ENCODE measurements at places on chromosomes 16 and 17. TPM values are rescaled to one million over a fixed set of nuclear protein-coding genes. Genes with fewer than 3 reads are reported as not detected.
A peak's percentile ranks its signal among the peaks of the same experiment; 100 is the strongest.

DNA sequence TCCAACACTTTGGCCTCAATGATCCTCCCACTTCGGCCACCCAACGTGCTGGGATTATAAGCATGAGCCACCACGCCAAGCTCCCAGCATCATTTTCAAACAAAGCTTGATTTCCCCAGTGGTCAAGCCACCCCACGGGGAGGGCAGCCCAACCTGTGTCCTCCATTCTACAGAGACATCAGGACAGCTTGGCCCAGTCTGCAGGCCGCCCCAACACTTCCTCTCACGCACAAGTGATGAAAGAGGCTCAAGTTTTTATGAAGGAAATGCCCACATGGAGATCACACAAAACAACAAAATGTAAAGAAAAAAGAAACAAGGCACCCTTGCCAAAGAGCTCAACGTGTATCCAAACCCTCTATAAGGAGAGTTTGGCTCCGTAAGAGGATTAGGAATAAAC lies 112.4 kb downstream of the XYLT1 start:
- no peaks in the 10 kb centered on the region for H3K36me3 ChIP-seq
- no peak for DNase-seq
- H3K4me3 ChIP-seq, result no peak overlapping the region
- peak overlapping the region; percentile 11 for H3K27ac ChIP-seq
- H3K27me3 ChIP-seq, result no peaks in the 10 kb centered on the region

DNA sequence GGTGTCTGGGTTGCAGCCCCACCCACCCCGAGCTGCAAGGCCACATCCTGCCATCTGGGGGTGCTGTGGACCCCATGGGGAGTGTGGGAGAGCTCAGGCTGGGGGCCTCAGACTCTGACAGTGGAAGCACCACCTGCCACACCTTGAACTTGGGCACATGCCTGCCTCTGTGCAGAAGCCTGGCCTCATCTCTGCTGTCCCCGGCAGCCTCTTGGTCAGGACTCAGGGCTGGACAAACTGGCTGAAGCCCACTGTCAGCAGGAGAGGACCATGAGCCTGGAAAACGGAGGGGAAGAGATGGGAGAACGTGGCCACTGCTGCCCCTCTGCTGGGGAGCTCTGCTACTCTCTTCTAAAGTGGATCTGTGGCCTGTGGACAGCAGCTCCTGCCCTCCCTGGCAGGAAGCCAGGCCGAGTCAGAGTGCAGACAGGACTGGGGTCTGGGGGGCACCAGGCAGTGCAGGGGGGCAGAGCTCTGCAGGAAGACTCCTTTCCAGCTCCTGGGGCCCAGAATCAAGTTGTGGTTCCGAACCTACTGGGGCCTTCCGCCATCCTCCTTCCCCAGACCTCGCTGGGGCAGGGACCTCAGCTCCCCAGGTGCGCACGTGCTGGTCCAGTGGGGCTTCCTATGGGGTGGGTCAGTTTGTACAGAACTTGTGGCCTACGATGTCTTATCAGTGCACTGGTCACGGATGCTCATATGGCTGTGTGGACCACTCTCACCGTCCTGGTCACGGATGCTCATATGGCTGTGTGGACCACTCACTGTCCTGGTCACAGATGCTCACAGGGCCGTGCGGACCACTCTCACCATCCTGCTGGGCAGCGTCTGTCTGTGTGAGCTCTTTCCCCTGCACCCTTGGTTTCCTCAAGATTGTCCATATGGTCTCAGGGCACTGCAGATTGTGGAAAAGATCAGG lies 207.7 kb downstream of the LAT start:
- no peak for DNase-seq
- no peak overlapping the region for H3K4me3 ChIP-seq
- no peaks in the 10 kb centered on the region for H3K27me3 ChIP-seq
- H3K4me1 ChIP-seq, result no peaks in the 10 kb centered on the region
- no peak overlapping the region for H3K27ac ChIP-seq

GRCh38 chr16:23362460-23363317 lies 60.6 kb downstream of the SCNN1B start:
- no peak overlapping the region for H3K4me3 ChIP-seq
- H3K4me1 ChIP-seq, result peaks cover 21% of the 10 kb centered on the region
- no peaks in the 10 kb centered on the region for H3K27me3 ChIP-seq
- H3K27ac ChIP-seq, result no peak overlapping the region
- no peaks in the 10 kb centered on the region for H3K36me3 ChIP-seq

DNA sequence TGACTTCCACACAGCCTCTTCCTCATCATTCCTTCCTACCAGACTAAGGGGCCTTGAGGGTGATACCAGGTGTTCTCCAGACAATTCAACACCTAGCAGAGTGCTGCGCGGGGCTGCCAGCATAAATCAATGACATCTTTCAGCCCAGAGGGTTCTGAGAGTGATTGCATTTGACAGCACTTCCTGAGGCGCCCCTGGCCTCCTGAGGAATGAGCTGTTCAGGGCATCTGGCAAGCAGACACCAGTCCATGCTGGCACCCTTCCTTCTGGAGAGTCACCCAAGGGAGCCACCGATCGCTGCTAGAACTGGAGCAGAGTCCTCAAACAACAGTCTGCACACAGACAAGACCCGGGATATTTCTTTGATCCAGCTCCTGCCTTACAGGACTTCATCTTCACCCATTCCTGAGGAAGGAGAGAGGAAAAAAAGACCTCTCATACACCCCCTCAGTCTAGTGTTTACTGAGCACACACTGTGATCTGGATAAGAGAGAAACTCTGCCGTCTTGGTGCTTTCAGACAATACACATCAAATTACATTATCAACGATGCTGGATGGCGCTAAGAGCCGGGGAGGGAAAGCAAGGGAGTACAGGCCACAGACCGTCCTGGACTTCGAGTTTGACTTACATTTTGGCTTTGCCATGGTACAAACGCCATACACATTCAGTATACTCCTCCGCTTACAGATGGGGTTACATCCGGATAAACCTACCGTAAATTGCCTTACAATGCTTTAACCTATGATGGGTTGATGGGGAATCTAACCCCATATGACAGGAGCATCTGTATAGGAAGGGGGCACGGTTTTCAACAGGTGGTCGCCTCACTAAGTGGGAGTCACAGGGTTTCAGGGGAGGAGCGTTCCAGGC lies 23.0 kb downstream of the NPTX1 start:
- peak overlapping the region; percentile 73 for H3K4me3 ChIP-seq
- no peaks in the 10 kb centered on the region for H3K27me3 ChIP-seq
- no peaks in the 10 kb centered on the region for H3K36me3 ChIP-seq
- H3K27ac ChIP-seq, result no peak overlapping the region

GRCh38 chr17:31834448-31834847 lies 24.6 kb downstream of the COPRS start:
- H3K4me3 ChIP-seq, result no peak overlapping the region
- H3K36me3 ChIP-seq, result no peaks in the 10 kb centered on the region
- DNase-seq, result no peak
- no peaks in the 10 kb centered on the region for H3K27me3 ChIP-seq
- no peaks in the 10 kb centered on the region for H3K4me1 ChIP-seq

DNA sequence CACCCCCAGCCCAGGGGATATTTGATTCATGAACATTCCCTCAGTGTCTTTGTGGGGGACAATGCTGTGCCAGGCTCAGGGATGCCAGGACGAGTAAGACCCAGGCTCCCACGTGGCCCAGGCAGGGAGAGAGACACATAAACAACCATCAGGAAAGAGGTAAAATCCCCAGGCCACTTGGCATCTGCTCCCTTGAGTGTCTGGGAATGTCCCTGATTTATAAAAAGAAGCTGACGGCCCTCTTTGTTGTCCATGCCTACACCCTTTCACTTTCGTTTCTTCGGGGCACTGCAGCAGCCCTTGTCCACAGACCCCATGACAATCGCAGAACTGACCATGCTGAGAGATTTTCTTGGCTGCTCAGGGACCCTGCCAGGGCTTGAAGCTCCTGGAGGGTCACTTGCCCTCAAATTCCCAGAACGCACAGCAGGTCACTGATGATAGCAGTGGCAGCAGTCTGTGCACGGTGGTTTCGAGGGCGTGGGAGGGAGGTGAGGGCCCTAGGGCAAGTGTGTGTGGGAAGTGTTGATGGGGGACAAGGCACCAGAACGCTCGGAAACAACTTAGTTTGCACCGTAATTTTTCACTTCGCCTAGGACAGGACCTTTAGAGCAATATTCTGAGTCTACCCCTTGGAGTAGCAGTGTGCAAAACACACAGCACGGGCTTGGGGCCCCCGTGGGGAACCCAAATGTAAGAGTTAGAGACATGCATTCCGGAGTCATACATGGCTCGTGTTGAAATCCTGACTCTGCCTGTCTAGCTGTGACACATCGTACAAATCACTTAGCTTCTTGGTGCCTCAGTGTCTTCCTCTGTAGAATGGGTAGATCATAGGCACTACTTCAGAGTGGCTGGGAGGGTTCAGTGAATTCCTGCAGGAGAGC lies 4.7 kb downstream of the NOD2 start:
- DNase-seq, result no peak
- H3K4me1 ChIP-seq, result peaks cover 51% of the 10 kb centered on the region
- H3K4me3 ChIP-seq, result peak overlapping the region; percentile 15
- no peaks in the 10 kb centered on the region for H3K27me3 ChIP-seq
- peaks cover 6% of the 10 kb centered on the region for H3K36me3 ChIP-seq

- H3K27ac ChIP-seq, result no peak overlapping the region
- H3K36me3 ChIP-seq, result no peaks in the 10 kb centered on the region
- DNase-seq, result no peak
- no peak overlapping the region for H3K4me3 ChIP-seq
- peaks cover 12% of the 10 kb centered on the region for H3K4me1 ChIP-seq
Measured at GRCh38 chr16:86862595-86863280, 284.4 kb downstream of the FOXL1 start.

- H3K4me1 ChIP-seq, result no peaks in the 10 kb centered on the region
- no peak overlapping the region for H3K27ac ChIP-seq
- H3K36me3 ChIP-seq, result no peaks in the 10 kb centered on the region
- no peak overlapping the region for H3K4me3 ChIP-seq
Measured at GRCh38 chr17:8894673-8895578, 27.5 kb upstream of the PIK3R6 start.

DNA sequence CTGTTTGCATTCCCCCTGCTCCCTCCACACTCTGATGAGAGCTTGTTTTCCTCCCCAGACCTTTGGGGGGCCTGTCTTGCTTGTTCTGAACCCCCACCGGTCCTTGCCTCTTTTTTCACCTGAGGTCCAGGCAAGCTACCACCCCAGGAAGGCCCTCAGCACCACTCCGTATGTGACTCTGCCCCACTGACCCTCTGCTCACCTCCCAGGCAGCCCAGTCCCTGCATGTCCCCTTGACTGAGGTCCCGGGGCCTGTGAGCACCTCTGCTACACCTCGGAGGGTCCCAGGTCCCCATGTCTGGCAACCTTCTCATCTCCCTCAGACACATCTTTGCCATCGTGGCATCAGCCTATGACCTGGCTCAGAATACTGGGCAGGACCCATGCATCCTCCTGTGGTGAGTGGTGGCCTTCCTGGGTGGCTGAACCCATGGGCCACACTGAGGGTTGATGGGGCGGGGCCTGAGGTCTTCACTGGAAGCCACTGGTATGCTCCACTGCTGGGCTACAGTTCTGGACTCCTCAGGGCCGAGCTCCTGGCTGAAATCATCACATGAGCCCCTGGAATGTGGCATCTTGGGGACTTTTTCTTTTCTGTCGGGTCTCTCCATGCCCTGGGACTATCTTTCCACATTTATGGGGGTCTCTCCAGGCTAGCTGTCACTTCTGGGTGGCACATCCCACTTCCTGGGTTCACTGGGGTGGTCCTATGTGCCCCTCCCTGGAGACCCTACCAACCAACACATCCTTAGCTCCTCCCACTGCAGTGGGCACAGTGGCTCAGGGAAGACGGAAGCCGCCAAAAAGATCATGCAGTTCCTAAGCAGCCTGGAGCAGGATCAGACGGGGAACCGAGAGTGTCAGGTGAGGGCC lies 3.5 kb downstream of the MYO15B start:
- peak overlapping the region; percentile 94 for H3K27ac ChIP-seq
- H3K27me3 ChIP-seq, result no peaks in the 10 kb centered on the region
- no peaks in the 10 kb centered on the region for H3K36me3 ChIP-seq
- DNase-seq, result no peak

DNA sequence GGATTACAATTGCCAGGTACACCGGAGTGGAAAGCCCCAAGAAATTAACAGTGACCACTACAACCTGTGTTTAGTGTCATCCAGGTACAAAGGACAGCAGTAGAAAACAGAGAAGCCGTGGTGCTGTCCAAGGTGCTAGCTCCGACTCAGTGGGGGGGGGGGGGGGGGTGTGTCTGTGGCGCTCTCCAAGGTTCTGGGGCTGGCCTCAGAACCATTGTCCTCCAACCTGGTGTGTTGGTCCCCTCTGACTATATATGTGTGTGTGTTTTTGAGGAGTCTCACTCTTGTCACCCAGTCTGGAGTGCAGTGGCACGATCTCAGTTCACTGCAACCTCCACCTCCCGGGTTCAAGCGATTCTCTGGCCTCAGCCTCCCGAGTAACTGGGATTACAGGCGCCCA lies 5.8 kb upstream of the ZNF23 start:
- peaks cover 4% of the 10 kb centered on the region for H3K4me1 ChIP-seq
- no peaks in the 10 kb centered on the region for H3K27me3 ChIP-seq
- H3K4me3 ChIP-seq, result no peak overlapping the region
- peaks cover 9% of the 10 kb centered on the region for H3K36me3 ChIP-seq
- H3K27ac ChIP-seq, result no peak overlapping the region

DNA sequence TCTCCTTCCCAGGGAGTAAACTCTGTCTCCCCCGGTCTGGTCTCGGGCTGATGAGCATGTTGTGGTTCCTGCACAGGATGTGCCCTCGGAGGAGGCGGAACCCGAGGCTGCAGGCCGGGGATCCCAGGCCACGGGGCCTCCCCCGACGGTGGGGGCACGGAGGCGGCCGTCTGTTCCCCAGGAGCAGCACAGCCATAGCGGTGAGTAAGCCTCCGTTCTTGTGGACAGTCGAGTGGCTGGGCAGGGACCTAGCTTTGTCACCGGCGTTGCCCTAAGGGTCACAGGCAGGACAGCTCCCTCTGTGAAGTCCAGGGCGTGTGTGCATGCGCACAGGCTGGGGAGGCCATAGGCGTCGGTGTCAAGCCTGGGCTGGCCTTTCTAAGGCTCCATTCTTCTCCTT lies 3.5 kb downstream of the ZNF213 start:
- H3K4me3 ChIP-seq, result no peak overlapping the region
- peaks cover 19% of the 10 kb centered on the region for H3K36me3 ChIP-seq
- H3K27ac ChIP-seq, result no peak overlapping the region
- no peak for DNase-seq
- H3K4me1 ChIP-seq, result peaks cover 1% of the 10 kb centered on the region

The SLC5A10 gene
- 0.53 TPM for total RNA-seq

The PPM1E gene
- under 0.01 TPM for total RNA-seq

The DNASE1L2 gene
- total RNA-seq, result not detected

The FOXL1 gene
- 1.6 TPM for total RNA-seq

The FNDC8 gene
- not detected for total RNA-seq

The RILP gene
- 3.0 TPM for total RNA-seq

All from esophagus squamous epithelium (tissue), 5 donors.